Activated T-helper 1 cell treated with anti-CD3 and anti-CD28 coated beads, Interleukin-12 subunit alpha, Interleukin-12 subunit beta, Interleukin-2, Interleukin-4 antibody, amounts not matched to agents 30 ng/mL and 10 ng/mL and 1 ng/mL, durations not matched to agents 14 hours and 24 hours and 36 hours (primary cell): ENCODE measurements at places on chromosomes 7 and 10. TPM values are rescaled to one million over a fixed set of nuclear protein-coding genes. Genes with fewer than 3 reads are reported as not detected.

DNA sequence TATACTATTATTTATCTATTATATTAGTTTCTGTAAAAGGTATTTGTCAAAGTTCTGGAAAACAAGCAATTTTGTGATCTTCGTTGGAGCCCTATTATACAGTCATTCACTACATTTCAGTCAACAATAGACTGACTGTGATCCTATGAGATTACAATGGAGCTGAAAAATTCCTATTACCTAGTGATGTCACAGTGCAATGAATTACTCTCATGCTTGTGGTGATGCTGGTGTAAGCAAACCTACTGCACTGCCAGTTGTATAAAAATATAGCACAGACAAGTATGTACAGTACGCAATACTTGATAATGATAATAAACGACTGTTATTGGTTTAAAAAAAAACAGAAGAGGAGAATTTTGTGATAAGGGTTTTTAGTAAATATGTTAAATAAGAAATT lies 21.4 kb downstream of the OR6V1 start:
- no peak for DNase-seq

GRCh38 chr7:96982586-96982985 lies 22.8 kb upstream of the DLX6 start:
- DNase-seq: no peak

The FFAR4 gene
- total RNA-seq: not detected in 2 replicates

DNA sequence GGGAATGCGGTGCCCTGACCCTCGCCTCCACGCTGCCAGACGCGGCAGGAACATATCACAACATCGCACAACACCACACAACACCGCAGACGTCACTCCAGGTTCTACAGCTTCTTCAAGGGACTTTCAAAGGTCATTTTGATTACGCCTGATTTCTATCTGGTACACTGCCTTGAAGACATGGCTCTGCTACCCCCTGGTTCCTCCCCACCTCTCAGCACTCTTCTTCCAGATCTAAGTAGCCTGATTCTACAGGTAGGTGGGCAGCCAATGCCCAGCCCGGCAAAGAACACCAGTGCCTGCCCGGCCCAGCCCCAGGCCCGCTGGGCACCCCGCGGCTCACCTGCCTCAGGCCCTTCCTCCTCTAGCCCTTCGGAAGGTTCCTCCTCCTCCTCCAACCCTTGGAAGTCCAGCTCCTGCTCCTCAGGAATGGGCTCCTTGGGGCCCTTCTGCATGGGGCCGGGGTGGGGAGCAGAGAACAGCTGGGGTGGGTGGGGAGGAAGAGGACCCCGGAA lies 8.4 kb downstream of the GIGYF1 start:
- no peak for DNase-seq

The CFAP58 gene
- total RNA-seq: 0.08 and 0.24 TPM in 2 replicates

- DNase-seq: no peak
These were observed 56.5 kb downstream of the ZNF467 start for GRCh38 chr7:149716932-149717307.

The MYH16 gene
- not detected in 2 replicates for total RNA-seq

DNA sequence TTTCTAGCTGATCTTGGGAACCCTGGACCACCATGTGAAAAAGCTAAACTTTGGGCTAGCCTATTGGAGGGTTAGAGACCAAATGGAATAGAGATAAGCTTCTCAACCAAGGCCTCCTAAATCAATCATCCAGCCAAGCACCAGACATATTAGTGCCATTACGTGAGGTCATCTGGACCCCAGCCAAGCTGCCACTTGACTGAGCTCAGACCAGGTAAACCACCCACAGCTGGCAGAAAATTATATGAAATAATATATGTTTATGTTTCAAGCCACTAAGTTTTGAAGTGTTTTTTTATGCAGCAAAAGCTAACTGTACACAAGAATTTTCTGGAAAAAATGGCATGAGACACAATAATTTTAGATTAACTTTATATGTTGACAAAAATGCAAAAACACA lies 82.6 kb upstream of the PCGF5 start:
- DNase-seq: no peak

The RAB19 gene
- 23.9 and 27.0 TPM in 2 replicates for total RNA-seq

GRCh38 chr7:8260871-8261694 lies 884 bp downstream of the ICA1 start:
- DNase-seq: no peak

DNA sequence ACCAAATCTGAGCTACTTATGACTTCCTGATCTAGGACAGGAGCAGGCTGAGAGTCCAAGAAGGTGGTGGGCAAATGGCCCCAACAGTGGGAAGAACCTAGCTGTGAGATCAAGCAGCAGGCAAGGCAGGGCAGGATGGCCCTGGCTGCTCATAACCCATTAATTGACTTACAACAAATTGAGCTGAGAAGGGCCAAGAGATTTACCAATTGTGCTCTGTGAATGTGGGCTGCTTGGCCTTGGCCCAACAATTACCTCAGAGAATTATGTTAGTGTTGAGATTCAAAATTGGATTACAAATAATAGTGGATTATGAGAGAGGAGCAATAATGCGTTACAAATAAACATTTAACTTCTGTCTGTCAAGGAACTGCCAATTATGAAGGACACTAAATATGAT lies 956.5 kb downstream of the KCNMA1 start:
- no peak for DNase-seq

The TCERG1L gene
- total RNA-seq: 0.05 and 0.12 TPM in 2 replicates

DNA sequence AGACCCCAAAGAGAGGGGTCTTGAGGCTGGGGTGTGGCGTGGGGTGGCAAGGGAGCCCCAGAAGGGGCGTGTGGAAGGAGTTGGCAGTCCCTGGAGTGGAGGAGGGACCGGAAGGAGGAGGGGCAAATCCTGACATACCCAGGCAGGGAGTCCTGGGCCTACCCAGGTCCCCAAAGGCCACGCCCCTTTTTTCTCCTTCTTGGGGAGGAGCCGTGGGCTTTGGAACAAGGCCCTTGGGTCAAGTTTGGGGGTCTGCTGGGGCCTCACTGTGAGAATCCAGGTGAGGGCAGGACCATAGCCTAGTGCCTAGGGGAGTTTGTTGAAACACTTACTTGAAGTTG lies 1.2 kb upstream of the SMARCD3 start:
- no peak for DNase-seq

- DNase-seq: no peak
These were observed 25.8 kb upstream of the CASD1 start for GRCh38 chr7:94483843-94484242.

GRCh38 chr7:33355386-33355785 lies 226.0 kb downstream of the BBS9 start:
- no peak for DNase-seq

The THSD7A gene
- not detected in 2 replicates for total RNA-seq

The EVX1 gene
- total RNA-seq: not detected in 2 replicates

The ARMC3 gene
- total RNA-seq: not detected in 2 replicates

- DNase-seq: no peak
These were observed 71.4 kb upstream of the DYNC1I1 start for GRCh38 chr7:95700917-95701316.

DNA sequence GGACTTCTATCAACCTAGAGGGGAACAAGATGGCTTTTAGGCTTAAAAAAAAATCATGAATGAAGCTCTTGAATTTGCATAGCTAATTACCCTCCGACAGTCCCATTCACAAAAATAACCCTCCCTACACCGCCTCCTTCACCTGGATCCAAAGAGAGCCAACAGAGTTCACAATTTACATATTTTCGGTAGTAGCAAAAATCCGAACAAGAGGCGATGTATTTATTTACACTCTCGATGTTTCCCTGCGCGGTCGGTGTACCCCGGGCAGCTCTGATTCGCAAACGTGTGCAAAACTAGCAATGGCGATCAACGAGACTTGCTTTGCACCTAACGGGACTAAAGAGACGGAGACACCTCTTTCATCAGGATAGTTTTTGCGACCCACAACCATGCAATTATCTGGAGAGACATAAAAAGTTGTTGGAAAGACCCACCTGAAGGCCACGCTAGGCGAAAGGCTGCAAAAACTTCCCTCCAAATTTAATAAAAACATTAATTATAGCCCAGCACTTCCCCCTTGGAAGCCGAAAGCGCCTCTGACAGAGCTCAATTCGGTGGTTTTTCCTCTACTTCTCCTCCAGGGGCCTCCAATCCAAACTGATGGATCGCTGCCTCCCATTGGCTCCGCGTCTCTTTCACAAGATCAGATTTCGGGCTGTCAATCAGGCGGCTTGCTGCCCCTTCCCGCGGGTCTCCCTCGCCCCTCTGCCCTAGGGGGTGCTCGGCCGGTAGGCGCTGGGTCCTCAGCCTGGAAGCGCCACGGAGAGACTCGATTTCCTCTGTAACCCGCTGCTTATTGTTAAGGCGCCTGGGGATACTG lies at the start of gene ETV1:
ETV1 (minus strand) TSS at position 541 of the 823 bp plus-strand sequence. CDS start 614 bp downstream, outside the sequence.
- no peak for DNase-seq

GRCh38 chr10:3090914-3091787 lies 23.8 kb downstream of the PFKP start:
- peak; percentile 23 for DNase-seq

- no peak for DNase-seq
These were observed 49.5 kb upstream of the EBF3 start for GRCh38 chr10:130013335-130014262.

The CTTNBP2 gene
- not detected in 2 replicates for total RNA-seq

- DNase-seq: no peak
These were observed 74.3 kb downstream of the SAMD9 start for GRCh38 chr7:93043385-93043985.

GRCh38 chr7:44186736-44187135 lies 2.5 kb downstream of the GCK start:
- DNase-seq: no peak

- peak; percentile 49 for DNase-seq
These were observed 21.0 kb upstream of the EPC1 start for GRCh38 chr10:32367793-32368453.

DNA sequence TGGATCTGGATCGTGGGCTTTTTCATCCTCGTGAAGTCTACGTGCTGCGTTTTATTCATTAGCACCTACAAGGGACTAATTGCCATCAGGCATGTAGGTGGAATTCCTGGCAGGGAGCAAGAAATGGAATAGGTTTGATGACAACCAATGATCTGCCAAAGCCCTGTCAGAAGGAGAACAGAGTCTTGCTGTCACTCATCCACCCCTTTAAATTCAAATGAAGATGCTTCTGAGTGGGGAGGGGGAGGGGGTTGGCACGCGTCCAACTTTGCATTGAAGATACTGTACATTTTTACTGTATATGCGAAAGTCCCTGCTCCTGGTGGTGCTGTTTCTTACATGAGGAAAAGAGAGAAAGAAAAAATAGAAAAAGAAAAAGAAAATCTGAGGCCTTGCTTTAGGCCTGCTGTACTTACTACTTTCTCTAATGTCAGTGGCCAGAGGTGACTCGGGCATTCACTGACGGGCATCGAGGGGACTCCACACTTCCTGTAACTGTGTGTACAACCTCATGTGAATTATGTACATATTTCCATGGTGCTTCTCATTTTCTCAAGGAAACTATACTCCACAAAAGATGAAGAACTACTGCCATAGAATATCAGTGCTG lies 569.1 kb downstream of the INHBA start:
- DNase-seq: no peak

DNA sequence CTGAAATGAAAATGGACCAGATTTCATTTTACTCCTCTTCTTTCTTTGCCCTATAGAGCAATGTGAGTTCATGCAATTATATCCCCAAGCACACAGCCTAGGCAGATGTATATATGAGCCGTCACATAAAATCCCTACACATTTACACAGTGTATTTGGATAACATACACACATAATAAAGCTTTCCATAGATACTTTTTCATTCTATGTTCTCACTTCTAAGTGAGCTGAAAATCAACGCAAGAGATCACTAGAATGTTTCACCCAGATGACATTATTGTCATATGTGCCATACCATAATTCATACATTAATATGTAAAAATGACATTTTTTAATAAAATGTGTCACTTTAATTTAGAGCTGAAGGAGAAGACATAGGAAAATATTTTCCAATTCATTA lies 129.4 kb downstream of the INHBA start:
- no peak for DNase-seq

The NEUROD6 gene
- not detected in 2 replicates for total RNA-seq

The GPNMB gene
- 0.83 and 1.2 TPM in 2 replicates for total RNA-seq

The ANKRD2 gene
- not detected in 2 replicates for total RNA-seq

The LDB3 gene
- 0.10 TPM in 1 of 2 replicates, not detected in the other for total RNA-seq

- DNase-seq: no peak
These were observed 42.6 kb downstream of the RSBN1L start for GRCh38 chr7:77738871-77739270.

The EN2 gene
- total RNA-seq: not detected in 2 replicates

The CPN1 gene
- not detected in 2 replicates for total RNA-seq

- DNase-seq: peak; percentile 21
These were observed 74.1 kb downstream of the VIPR2 start for GRCh38 chr7:159070431-159071148.

DNA sequence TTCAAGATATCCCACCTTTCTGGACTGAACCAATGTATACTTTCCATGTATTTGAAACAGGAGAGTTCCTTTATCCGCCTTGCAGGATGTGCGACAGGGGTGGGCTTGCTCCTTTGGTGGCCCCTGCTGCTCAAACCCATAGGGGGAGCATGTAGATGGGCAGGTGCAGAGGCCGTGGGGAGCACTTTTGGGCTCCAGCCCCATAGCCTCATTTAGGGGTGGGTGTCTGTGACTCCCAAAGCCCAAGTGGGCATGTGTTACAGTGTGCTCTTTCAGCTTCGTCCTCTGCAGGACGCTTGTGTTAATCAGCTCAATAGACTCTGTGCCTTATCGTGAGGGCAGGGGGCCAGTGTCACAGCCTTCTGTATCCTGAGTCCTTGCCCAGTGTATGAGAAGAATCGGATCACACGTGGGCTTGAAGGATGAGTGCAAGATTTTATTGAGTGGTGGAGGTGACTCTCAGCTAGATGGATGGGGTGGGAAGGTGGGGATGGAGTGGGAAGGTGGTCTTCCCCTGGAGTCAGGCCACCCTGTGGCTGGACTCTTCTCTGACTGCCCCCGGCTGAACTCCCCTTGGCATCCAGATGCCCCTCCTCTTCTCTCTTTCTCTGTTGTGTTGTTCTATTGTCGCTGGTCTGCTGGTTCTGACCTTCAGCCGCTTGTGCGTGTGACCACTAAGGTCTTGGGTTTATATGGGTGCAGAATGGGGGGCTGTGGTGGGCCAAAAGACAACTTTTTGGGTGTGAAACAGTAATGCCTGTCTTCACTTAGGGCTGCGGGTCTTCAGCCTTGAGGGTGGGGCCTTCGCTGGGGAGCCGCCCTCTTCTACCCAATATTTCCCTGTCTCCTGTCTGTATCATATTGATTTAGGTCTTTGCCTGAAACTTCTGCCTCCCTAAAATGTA lies 262.2 kb downstream of the GLRX3 start:
- no peak for DNase-seq

DNA sequence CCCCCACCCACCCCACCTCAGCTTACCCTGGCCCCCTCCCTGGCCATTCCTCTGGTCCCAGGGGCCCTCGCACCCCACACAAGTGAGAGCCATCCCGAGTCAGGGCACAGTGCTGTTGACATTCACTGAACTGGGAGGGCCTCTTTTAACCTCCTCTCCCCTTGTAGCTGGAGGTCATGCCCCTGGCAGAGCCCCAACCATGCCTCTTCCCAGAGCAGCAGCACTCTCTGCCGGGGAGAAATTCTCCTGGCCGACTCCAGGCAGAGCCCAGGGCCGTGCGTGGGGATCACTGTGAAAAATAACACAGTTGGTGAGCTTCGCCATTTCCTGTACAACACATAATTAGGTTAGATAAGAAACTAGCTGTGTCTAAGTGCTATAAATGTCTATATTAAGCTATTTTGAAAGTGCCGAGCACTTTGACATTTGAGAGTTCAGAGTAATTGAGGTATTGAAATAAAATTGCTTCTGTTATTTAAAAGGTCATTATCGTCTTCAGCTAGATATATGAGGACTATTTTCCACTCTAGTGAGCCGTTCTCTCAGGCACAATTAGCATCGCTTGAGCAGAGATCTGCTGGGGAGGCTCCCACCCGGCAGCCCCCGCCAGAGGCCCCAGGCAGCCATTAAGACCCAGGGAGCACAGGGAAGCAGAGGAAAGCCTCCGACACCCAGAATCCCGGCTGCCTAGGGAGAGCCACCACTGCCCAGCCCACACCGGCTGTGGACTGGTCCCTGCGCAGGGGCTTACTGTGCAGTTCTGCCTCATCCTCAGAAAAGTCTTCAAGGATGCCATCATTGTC lies 62.4 kb upstream of the LRRC18 start:
- DNase-seq: no peak
